BJ (cell line): ENCODE measurements at places on chromosomes 1 and 21.

- no peak for DNase-seq
These were observed 18.1 kb upstream of the ETS2 start for GRCh38 chr21:38787461-38788274.

DNA sequence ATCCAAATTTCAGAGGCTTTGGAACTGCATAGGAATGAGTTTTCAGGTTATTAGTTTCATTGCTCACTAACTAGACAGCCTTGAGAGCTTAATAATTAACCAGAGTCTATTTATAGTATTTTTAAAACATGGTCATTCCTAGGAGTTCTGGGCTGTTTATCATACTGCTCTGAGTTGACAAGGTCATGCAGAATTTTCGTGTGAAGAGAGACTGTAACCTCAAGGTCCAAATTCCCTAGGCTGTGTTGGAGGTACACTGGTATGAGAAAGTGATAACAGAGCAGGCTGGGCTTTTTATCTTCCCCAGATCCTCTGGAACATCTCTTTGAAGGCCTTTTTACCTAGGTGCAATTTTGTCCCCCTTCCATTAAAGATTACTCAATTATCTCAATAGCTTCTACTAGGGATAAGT, 736.3 kb downstream of the LTN1 start:
- DNase-seq, result no peak

- no peak for DNase-seq
These were observed 62.6 kb downstream of the SPAG17 start for GRCh38 chr1:118122234-118123004.

DNA sequence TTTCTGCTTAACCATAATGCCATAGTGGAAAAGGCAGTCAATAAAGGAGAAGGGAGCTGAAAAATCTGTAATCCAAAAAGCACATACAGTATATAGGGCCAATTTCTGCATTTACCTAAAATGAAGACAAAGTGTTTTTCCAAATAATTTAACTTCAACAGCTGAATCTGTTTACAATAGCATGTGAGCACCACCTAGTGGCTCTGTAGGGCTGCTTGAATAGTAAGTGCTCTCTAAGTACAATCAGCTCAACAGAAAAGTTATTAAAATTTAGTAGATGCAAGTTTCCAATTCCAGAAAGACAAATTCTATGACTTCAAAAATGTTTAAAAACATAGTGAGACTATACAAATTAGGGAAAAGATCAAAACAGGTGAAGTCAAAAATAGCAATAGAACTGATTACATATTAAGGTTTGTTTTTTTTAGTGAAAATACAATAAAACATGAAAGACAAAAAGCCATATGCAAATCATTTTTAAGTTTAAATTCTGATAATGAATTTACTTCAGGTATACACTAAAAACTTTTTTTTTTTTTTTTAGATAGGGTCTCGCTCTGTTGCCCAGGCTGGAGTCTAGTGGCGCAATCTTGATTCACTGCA, 220.0 kb downstream of the SETD4 start:
- DNase-seq, result peak; percentile 46

DNA sequence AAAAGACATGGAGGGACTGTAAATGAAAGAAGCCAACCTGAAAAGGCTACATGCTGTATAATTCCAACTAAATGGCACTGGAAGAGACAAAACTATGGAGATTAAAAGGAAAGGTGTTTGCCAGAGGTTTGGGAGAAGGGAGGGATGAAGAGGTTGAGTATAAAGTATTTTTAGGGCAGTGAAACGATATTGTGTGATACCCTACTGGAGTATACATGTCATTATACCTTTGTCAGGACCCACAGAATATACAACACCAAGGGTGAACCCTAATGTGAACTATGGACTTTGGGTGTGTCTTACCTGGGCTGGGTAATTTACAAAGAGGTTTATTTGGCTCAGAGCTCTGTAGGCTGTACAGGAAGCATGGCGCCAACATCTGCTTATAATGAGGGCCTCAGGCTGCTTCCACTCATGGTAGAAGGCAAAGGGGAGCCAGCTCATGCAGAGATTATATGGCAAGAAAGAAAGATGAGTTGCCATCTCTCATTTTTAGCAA, 73.4 kb downstream of the CD2 start:
- DNase-seq, result no peak

DNA sequence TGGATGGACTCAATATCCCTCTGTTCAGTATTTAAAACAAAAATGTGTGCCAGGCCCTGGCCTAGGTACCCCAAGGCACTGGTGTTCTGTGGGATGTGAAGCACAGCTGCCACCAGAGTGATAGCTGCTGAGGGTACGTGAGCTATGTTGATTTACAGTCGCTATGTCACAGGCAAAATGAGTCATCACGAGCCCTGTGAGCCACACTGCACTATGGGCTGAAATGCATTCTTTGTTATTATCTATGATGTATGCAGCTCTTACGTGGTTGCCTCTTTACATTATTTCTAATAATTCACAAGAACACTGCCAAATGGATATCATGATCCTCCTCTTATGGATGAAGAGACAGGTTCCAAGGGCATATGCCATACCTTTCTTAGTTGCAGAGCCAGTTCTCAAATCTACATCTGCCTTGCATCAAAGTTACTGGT, 2.1 kb downstream of the TEX38 start:
- DNase-seq, result no peak

DNA sequence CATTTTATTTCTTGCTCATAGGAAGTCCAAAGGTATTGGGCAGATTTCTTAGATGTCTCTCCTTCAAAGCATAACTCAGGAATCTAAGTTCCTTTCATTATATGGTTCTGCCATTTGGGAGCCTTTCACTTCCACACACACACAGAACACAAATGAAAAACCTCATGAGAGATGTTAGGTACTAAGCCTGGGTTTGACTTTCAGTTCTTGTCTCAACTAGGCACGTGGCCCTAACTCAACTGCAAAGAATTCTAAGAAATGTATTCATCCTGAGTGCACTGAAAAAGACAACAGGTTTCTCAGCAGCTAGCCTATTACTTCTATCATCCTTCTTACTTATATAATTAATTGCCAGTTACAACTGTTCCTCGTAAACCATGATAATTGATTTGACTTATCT, 190.0 kb upstream of the SAMSN1 start:
- DNase-seq, result no peak

- DNase-seq, result no peak
These were observed 750 bp downstream of the SYNJ1 start for GRCh38 chr21:32726839-32727686.

GRCh38 chr1:109718495-109718894, 6.4 kb downstream of the GSTM5 start:
- no peak for DNase-seq

DNA sequence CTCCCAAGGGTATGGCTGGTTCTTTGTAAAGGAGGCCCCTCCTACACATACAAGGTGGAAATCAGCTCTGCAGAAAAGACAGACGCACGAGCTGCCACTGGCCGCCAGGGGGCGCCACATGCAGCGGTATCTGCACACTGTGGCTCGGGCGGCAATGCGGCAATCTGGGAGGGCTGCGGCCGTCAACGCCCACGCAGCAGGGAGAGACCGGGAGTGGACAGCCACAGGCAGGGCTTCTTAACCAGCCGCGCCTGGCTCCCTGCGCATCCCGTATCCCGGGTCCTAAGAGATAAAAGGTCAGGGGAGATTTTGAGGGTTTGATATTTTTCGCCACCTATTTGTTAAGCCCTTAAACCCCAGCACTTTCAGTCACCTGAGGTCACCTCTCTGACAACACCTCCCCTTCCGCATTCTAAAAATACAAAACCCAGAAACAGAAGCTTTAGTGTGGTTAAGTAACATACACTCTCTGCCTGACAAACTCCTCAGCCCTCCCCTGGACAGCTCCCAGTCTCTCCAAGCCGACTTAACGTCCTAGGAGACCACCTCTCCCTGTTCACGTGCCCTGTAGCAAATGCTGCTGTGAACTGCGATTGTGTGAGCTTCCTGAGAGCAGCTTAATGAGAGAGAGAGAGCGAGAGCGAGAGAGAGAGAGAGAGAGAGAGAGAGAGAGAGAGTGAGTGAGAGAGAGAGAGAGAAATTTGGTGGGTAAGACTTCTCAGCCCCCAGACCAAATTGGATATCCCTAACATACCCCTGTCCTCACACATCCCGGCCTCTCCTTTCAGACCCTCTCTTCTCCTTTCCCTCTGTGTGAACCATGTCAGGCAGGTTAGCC, 13.5 kb upstream of the KCNA2 start:
- no peak for DNase-seq

DNA sequence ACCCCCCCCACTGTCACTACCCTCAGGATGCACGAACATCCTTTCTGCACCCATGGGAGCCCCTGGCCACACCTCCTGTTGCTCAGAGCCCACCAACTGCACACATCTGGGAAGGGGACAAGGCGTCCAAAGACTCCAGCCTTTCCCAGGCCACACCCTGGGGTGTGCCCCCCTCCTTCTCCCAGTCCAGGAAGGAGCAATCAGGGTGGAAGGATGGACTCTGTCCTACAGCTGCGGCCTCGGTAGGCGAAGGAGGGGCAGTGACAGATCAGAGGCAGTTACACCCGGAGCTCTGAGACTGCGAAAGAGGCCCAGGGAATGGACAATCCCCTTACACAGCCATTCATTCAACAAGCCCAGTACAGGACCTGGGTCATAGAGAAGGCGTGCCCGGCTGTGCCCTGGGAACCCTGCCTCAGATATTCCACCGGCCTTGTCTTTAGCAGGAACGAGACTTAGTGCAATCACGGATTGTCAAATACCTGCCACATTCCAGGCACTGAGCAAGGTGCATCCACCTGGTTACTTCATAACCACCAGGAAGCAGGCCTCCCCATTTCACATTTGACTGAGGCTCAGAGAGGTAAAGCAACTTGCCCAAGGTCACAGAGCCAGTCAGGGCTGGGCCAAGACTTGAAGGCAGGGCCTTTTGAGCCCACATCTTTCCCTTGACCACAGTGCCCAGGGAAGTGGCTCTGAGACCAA, 9.4 kb downstream of the HSPG2 start:
- DNase-seq, result no peak

GRCh38 chr1:24393892-24394291, 19.7 kb downstream of the STPG1 start:
- DNase-seq, result no peak

DNA sequence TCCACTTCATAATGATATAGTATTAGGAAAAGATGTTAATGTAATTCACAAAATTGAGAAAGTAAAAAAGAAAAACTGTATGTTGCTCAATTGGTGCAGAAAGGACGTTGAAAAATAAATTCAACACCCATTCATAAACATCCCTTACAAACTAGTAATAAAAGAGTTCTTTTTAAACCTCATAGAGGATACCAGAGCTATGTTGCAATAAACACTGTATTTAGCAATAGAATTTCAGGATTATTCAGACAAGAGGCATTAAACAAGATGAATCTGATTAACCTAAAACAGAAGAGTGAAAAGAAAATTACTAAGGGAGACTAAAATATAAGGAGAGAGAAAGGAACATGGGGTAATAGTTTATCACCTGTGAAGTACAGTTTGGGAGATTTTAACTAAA, 154.8 kb downstream of the NTPCR start:
- peak; percentile 47 for DNase-seq

DNA sequence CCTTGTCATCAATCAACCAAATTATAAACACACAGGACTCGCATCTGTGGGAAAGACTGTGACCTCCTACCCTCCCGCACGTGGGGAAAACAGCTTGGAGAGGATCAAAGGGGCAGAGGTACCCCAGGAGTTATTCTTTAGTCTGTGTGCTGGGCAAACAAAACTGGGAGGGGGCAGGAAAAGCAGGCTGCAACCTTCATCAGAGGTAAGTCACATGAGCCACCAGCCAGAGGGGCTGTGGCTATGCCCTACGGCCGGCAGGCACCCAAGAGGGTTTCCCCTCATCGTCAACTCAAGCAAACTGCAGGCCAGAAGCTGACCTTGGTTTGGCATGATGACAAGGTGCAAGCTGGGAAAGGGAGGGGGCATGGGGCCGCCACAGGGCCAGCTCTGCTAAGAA, 12.5 kb downstream of the SMIM12 start:
- DNase-seq, result no peak

- no peak for DNase-seq
These were observed 29.5 kb upstream of the SLFNL1 start for GRCh38 chr1:41051022-41051421.

- DNase-seq, result no peak
These were observed 156.2 kb upstream of the CAMK1G start for GRCh38 chr1:209427277-209427676.

GRCh38 chr1:170765279-170765678, 101.3 kb downstream of the PRRX1 start:
- DNase-seq, result no peak

GRCh38 chr21:33950431-33951079, 35.0 kb upstream of the ATP5PO start:
- no peak for DNase-seq

DNA sequence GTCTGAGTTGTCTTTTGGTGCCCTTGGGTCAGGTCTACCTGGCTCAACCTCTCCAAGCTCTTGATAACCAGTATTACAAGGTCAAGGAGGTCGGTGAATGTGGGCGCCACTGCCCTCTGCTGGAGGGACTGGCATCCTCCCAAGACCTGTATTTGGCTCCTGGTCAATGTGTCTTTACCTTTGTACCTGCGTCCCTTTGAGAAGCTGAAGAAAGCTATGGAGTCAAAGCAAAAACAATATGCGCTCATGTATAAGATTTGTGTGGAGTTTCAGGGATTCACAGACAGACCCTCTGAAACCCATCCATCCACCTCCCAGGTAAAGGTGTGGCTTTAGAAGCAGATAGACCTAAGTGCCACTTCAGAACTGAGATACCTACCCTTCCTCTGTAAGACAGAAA, 61.8 kb upstream of the NBL1 start:
- DNase-seq, result no peak

DNA sequence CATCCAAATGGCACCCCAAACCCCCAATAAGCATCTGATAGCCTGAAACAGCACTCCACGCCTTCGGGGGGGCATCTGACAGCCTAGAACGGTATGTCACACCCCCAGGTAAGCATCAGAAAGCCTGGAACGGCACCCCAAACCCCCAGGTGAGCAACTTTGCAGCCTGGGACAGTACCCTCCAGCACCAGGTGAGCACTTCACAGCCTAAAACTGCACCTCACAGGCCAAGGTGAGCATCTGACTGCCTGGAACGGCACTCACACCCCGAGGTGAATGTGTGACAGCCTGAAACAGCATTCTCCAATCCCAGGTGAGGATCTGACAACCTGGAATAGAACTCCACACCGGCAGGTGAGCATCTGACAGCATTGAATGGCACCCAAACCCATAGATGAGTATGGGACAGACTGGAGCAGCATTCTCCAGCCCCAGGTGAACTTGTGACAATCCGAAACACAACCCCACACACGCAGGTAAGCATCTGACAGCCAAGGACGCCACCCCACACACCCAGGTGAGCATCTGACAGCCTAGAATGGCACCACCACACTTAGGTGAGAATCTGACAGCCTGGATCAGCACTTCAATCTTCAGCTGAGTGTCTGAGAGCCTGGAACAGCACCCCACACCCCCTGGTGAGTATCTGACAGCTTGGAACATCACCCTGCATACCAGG, 18.3 kb upstream of the MMEL1 start:
- no peak for DNase-seq

- DNase-seq, result no peak
These were observed 191.2 kb downstream of the GREM2 start for GRCh38 chr1:240420766-240421165.

GRCh38 chr1:1021920-1022259, 2.0 kb downstream of the AGRN start:
- DNase-seq, result no peak
